ENCODE measurements at places on chromosomes 11 and 22.

- DNase-seq, result no peak
Measured at GRCh38 chr11:917426-917825, 6.8 kb upstream of the CHID1 start.

- no peak for DNase-seq
Measured at GRCh38 chr11:105268404-105269062, 129.0 kb upstream of the CARD18 start.

GRCh38 chr11:17410606-17411379 lies 22.3 kb upstream of the KCNJ11 start:
- no peak for DNase-seq

- DNase-seq, result peak; percentile 32
Measured at GRCh38 chr11:79485694-79486093, 44.9 kb upstream of the TENM4 start.

GRCh38 chr11:71112990-71113389 lies 139.4 kb downstream of the SHANK2 start:
- no peak for DNase-seq

- DNase-seq, result no peak
Measured at GRCh38 chr22:19910180-19910744, 31.3 kb upstream of the COMT start.

DNA sequence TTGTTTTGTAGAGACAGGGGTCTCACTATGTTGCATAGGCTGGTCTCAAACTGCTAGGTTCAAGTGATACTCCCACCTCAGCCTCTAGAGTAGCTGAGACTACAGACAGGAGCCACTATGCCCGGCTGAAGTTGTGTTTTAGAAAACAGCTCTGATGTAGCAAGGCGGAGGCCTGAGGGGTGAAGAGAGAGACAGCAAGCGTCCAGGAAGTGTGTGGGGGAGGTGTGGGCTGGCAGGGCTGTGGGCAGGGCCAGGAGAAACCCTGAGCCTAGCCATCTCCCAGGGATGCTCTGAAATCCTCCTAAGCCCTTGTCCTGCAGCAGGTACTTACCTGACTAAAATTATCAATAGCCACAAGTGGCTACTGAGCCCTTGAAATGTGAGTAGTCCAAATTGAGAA lies 16.1 kb upstream of the RPS3 start:
- no peak for DNase-seq

DNA sequence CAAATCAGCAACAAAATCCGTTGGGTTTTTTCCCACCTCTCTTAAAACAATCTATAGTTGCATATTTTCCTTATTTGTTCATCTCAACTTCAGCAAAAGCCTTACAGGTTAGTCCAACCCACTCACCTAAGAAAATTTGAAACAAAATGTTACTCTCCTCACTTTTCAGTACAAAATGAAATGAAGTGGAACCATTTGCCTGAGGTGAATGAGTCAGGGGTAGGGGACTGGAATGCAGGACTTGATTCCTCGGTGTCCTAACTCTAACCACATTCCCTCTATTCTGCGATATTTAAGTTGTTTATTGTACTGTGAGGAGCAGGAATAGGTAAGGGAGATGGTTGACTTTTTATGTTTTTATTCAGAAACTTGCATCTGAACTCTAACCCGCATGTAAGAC lies 16.4 kb downstream of the ATP5MG start:
- DNase-seq, result no peak

DNA sequence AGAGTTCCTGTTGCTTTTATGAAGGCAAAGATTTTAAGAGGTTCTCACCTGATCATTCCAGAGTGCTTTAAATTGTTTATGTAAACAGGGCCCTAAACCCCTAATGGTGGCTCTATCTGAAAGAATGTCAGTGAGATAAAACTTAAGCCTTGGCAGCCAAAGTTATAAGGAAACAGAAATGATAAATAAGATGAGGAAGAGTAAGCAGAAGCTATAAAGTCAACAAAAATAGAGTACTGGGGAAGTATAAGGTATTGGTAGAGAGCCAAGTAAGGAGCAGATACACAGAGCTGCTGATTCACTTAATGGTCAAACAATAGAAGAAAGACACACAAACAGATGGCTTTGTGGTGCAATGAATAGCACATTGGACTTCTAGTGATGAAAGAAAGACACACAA lies 37.9 kb downstream of the TMPRSS5 start:
- no peak for DNase-seq

DNA sequence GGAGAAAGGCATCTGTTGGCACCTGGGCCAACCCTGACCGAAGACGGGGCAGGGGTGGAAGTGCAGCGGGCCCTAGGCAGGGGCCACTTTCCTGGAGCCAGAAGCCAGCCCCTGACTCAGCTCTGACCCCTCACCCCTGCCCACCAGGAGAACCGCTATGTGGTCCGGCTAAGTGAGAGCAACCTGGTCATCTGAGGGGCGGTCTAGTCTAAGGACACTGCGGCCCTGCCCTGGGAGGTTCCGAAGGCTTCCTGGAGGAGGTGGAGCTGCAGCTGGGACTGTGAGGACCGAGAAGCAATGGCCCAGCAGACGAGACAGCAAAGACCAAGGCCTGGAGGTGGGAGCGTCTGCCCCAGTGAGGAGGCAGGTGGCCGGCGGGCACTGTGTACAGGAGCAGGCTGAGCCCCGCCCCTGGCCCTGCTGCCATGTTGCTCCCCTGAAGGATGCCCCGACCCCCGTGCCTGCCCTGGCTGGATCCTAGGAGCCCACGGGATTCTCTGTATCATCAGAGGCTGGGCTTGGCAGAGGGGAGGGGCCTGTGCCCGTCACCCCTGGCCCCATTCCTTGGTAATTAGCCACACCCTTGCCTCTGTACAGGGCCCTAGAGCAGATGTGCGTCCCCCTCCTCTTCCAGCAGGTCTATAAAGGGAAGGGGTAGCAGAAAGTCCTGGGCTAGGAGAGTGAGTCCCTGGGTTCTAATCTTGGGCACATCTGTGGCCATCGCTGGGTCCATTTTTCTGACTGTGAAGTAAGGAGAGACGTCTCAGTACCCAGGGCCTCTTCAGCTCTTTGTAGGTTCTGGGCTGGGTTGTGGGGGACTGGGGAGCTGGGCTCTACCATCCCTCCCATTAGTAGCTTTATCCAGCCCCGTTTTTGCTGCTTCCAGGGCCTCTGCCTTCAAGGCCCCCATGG lies 19.4 kb downstream of the RELT start:
- DNase-seq, result no peak

DNA sequence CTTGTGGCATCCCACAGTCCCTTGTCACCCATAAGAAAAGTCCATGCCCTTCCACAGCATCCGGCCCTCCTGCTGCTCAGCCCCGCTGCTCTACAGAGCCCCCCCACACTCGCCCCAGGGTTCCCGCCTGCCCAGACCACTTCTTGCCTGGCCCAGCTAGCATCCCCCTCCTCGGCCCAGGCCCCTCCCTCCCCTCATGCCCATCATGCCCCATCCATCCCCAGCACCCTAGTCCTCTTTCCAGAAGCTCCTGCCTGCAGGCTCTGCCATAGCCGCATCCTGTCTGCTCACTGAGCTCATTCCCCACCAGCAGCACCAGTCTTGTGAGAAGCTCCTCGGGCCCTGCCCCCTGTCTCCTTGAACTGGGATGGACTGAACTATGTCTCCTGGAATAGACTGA lies 54.4 kb downstream of the LINC01488 start:
- DNase-seq, result no peak

GRCh38 chr11:44608651-44608990 lies 43.2 kb downstream of the CD82 start:
- DNase-seq, result no peak

GRCh38 chr11:8289492-8289918 lies 25.8 kb upstream of the LMO1 start:
- no peak for DNase-seq

- DNase-seq, result no peak
Measured at GRCh38 chr11:134980819-134981710, 569.0 kb upstream of the B3GAT1 start.

DNA sequence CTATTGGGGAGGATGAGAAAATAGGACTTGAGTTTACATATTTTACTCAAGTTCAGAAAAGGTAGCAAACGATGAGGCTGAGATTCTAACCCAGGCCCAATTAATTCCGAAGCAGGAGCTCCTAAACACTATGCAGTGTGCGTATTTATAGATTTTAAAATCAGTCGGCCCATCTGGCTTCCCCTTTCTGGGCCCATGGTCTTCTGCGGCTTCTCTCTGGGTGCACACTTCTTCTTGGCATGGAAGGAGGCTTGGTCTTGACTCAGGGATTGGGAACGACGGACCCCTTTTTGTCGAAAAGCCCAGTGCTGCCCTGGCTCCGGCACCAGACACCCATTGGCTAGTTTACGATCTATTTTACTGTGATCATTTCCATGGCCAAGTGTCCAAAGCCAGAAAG lies 1433.8 kb downstream of the BRD1 start:
- no peak for DNase-seq

- no peak for DNase-seq
Measured at GRCh38 chr11:613369-613968, 2.3 kb downstream of the IRF7 start.

DNA sequence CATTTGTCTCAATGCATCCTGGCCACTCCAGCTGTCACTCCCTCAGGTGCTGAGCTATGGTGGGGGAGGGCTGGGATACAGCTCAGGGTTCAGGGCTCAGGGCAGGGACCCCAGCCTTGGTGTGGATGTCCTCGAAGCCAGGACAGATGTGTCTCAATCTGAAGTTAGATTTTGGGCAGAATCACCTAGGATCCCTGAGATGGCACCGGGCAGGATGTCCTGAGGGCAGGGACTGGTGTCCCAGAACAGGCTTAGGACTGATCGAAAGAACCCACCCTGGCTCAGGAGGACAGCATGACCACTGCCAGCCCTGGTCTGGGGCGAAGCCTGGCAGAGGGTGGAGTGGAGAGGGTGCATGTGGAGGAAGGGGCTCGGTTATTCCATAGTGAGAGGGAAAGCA lies 96.8 kb upstream of the THY1 start:
- no peak for DNase-seq

DNA sequence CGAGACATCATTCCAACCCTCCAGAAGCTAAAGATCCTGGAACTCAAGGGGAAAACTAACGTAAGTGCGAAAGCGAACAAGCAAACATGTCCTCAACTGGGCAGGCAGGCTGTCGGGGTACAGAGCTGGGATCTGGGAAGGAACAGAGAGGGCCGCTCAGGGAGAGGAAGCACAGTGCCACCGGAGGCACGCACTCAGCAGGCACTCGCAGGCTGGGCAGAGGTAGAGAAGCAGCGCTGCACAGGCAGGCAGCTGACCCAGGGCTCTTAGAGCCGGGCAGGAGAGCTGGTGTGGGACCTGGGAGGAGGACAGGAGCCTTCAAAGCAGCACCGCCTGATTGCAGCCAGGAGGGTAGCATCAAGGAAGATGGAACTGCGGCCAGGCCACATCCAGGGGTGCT lies 62.2 kb downstream of the MICAL3 start:
- no peak for DNase-seq

GRCh38 chr11:9530020-9530621 lies 43.3 kb upstream of the WEE1 start:
- no peak for DNase-seq
